H1 (cell line): ENCODE measurements at places on chromosomes 4 and X. TPM values are rescaled to one million over a fixed set of nuclear protein-coding genes. Genes with fewer than 3 reads are reported as not detected.

DNA sequence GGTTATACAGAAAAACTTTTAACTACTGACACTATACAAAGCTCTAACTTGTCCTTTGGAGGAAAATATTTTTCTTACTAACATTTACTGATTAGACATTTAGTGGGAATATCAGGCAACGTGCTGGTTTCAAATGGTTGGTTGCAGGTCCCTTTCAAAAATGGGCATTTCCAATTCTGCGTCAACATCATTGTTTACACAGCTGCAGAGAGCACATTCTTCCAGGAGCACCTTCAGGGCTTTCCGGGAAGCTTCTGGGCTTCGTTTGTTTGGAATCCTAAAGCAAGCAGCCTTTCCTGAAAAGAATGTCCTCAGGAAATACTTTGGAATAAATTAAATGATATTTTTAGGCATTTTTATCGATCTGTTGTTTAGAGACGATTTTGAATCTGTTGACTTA is 289.7 kb downstream of the TRIML1 start:
- H3K27me3 ChIP-seq = no peaks in the 10 kb centered on the region
- no peak for DNase-seq
- H3K4me1 ChIP-seq = peaks cover 6% of the 10 kb centered on the region; the same call in 1 of the 2 replicates
- no peak overlapping the region for H3K27ac ChIP-seq
- H3K4me3 ChIP-seq = peak overlapping the region; percentile 20; the same call in 1 of the 2 replicates

GRCh38 chrX:51894697-51895336 is 1.4 kb downstream of the MAGED1 start:
- H3K4me3 ChIP-seq = peak overlapping the region; percentile 69
- no peaks in the 10 kb centered on the region for H3K27me3 ChIP-seq

Gene CLCN4
- 7.5 and 11.2 TPM in 2 replicates for total RNA-seq

Gene SOD3
- 4.9 and 5.5 TPM in 2 replicates for total RNA-seq

GRCh38 chr4:6502747-6503465 is 30.5 kb upstream of the PPP2R2C start:
- no peaks in the 10 kb centered on the region for H3K4me1 ChIP-seq
- no peaks in the 10 kb centered on the region for H3K36me3 ChIP-seq
- DNase-seq = no peak
- H3K27me3 ChIP-seq = no peaks in the 10 kb centered on the region
